Activated CD4-positive, alpha-beta memory T cell treated with anti-CD3 and anti-CD28 coated beads, Interleukin-2, amount 10 ng/mL, durations not matched to agents 7 days and 5 days (primary cell): ENCODE measurements at places on chromosomes 12 and 14.

DNA sequence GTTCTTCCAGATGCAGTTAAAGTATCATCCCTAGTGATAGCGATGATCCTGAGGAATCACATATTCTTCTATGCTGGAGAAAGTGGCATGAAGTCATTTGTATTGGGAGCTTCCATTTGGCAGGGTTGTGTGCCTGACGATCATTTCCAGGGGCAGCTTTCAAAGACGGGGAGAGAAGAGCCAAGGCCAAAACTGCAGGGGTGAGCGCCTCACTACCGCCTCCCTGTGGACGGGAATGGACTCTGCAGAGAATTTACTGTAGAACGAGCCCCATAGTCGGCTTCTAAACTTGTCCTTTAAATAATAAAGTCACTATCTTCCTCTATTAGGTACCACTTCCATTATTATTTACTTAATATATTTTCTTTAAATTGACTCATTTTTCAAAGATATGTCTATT, 555.9 kb upstream of the TMEM132C start:
- H3K4me1 ChIP-seq, result no peaks in the 10 kb centered on the region
- no peak overlapping the region for H3K4me3 ChIP-seq
- no peaks in the 10 kb centered on the region for H3K27me3 ChIP-seq

GRCh38 chr14:94536836-94537235, 24.4 kb upstream of the SERPINA4 start:
- no peaks in the 10 kb centered on the region for H3K4me1 ChIP-seq
- no peak for DNase-seq
- H3K27ac ChIP-seq, result no peak overlapping the region
- H3K36me3 ChIP-seq, result no peaks in the 10 kb centered on the region
- H3K4me3 ChIP-seq, result no peak overlapping the region

DNA sequence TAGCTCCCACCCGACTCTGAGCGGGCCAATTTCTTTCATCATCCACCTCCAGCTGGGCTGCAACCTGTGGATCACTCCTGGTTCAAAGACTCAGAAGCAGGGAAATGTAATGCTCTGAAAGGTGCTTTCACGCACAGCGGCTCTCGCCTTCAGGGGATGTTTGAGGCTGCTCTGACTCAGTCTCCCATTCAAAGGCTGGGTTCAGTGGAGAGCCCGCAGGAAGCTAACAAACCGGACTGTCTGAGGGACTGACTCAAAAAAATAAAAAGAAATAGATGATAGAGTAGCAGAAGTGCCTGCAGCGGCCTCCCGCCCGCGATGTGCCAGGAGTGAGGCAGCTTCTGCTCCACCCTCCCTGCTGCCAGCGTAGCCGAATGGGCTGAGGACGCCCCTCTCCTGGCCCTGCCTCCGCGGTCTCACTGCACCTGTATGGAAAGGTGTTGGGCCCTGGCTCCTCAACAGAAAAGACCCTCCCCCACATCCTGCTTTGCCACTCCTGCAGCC, 98.0 kb downstream of the GCH1 start:
- peaks cover 45% of the 10 kb centered on the region for H3K27me3 ChIP-seq
- no peak for DNase-seq
- peaks cover 3% of the 10 kb centered on the region for H3K4me1 ChIP-seq
- H3K27ac ChIP-seq, result no peak overlapping the region

- DNase-seq, result no peak
- no peaks in the 10 kb centered on the region for H3K36me3 ChIP-seq
- H3K27me3 ChIP-seq, result peaks cover 18% of the 10 kb centered on the region
- H3K27ac ChIP-seq, result no peak overlapping the region
- H3K4me1 ChIP-seq, result peaks cover 12% of the 10 kb centered on the region
These were observed 477.9 kb downstream of the ATP23 start for GRCh38 chr12:58419196-58419760.

- no peaks in the 10 kb centered on the region for H3K36me3 ChIP-seq
- H3K27me3 ChIP-seq, result no peaks in the 10 kb centered on the region
- H3K4me3 ChIP-seq, result no peak overlapping the region
- no peak for DNase-seq
These were observed 36.4 kb downstream of the PPM1H start for GRCh38 chr12:62898526-62898925.

DNA sequence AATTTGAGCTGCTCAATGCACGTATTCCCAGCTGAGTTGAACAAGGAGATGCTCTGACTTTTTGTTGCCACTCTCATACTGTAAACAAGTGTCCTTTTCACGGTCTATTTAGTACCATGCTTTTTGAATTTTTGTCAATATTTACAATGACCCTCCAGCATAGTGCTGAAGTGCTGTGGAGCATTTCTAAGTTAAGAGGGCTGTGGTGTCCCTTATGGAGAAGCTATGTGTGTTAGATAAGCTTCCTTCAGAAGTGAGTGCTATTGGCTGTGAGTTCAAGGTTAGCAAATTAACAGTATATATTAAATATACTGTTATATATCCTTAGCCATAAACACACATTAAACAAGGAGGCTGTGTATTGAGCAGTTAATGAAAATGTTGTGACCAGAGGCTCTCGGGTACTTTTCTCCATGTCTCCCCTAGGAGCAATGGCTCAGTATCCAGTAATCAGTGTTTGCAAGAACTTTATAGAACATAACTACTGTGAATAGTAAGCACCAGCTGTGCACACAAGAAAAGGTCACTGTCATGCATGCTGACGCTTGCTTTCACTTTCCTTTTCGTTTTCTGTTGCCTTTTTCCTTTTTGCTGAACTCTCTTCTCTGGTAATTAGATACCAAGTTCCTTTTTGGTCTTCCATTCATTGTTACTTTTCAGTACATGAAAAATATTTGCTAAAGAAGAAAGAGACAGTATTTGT, 187.2 kb upstream of the NEDD1 start:
- H3K27ac ChIP-seq, result peak overlapping the region; percentile 83
- no peaks in the 10 kb centered on the region for H3K36me3 ChIP-seq
- H3K27me3 ChIP-seq, result no peaks in the 10 kb centered on the region
- H3K4me3 ChIP-seq, result peak overlapping the region; percentile 81
- peaks cover 15% of the 10 kb centered on the region for H3K4me1 ChIP-seq
- DNase-seq, result no peak

DNA sequence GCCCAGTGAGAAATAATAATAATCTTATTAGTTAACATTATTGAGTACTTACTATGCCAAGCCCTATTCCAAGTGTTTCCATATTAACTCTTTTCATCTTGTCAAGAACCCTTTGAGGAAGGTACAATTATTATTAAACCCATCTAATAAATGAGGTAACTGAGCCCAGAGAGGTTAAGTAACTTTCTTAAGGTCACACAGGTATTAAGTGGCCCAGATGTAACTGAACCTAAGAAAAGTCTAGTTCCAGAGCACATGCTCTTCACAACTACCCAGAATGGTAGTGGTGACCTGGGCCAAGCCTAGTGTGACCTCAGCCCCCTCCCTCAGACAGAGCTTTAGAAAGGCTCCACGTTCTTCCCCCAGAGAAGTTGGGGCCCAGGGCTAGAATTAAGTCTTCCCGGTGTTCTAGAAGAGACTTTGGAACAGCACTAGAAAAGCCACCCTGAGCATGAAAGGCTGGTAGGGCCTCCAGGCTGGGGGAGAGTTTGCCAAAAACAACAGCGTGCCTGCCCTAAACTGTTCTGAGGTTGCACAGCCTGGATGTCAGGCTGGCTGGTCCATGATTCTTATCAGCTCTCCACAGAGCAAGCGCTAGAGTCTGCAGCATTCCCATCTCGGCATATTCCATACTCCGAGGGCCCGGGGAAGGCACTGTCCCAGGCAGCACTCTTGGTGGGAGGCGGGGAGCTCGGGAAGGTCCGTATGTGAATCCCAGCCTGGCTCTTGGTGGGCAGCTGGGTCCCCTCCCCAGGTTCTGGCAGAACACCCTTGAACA, 41.3 kb upstream of the CTDSP2 start:
- H3K4me3 ChIP-seq, result no peak overlapping the region
- no peak overlapping the region for H3K27ac ChIP-seq
- peaks cover 10% of the 10 kb centered on the region for H3K27me3 ChIP-seq
- DNase-seq, result no peak
- H3K36me3 ChIP-seq, result peaks cover 3% of the 10 kb centered on the region
- peaks cover 15% of the 10 kb centered on the region for H3K4me1 ChIP-seq

DNA sequence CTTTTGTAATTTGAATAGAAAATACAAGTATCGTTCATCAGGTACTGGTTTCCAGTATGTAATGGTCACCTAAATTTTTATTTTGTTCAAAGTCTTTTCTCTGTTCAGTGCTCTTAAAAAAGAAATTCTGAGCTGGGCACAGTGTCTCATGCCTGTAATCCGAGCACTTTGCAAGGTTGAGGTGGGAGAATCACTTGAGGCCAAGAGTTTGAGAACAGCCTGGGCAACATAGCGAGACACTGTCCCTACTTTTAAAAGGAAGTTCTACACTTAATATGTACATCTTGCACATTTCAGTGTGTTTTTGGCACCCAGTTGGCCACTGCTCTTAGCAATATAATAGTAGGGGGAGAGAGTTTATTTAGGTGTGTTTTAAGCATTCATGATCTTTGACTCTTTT, 27.9 kb downstream of the PCNX1 start:
- H3K27ac ChIP-seq, result peak overlapping the region; percentile 85
- no peaks in the 10 kb centered on the region for H3K27me3 ChIP-seq
- H3K4me3 ChIP-seq, result peak overlapping the region; percentile 55
- H3K4me1 ChIP-seq, result peaks cover 61% of the 10 kb centered on the region
- no peak for DNase-seq

GRCh38 chr14:102333795-102334705, 14.5 kb downstream of the ZNF839 start:
- no peaks in the 10 kb centered on the region for H3K27me3 ChIP-seq
- no peak overlapping the region for H3K27ac ChIP-seq
- DNase-seq, result no peak
- H3K4me1 ChIP-seq, result peaks cover 16% of the 10 kb centered on the region
- H3K4me3 ChIP-seq, result no peak overlapping the region
- peaks cover 31% of the 10 kb centered on the region for H3K36me3 ChIP-seq

GRCh38 chr14:30521899-30522736, 36.8 kb upstream of the G2E3 start:
- H3K4me1 ChIP-seq, result peaks cover 6% of the 10 kb centered on the region
- no peak overlapping the region for H3K27ac ChIP-seq
- no peaks in the 10 kb centered on the region for H3K36me3 ChIP-seq
- no peak for DNase-seq

- H3K4me3 ChIP-seq, result no peak overlapping the region
- H3K27me3 ChIP-seq, result no peaks in the 10 kb centered on the region
- no peak for DNase-seq
- H3K36me3 ChIP-seq, result no peaks in the 10 kb centered on the region
- no peak overlapping the region for H3K27ac ChIP-seq
- H3K4me1 ChIP-seq, result no peaks in the 10 kb centered on the region
These were observed 352.5 kb downstream of the C12orf50 start for GRCh38 chr12:87676731-87677130.

DNA sequence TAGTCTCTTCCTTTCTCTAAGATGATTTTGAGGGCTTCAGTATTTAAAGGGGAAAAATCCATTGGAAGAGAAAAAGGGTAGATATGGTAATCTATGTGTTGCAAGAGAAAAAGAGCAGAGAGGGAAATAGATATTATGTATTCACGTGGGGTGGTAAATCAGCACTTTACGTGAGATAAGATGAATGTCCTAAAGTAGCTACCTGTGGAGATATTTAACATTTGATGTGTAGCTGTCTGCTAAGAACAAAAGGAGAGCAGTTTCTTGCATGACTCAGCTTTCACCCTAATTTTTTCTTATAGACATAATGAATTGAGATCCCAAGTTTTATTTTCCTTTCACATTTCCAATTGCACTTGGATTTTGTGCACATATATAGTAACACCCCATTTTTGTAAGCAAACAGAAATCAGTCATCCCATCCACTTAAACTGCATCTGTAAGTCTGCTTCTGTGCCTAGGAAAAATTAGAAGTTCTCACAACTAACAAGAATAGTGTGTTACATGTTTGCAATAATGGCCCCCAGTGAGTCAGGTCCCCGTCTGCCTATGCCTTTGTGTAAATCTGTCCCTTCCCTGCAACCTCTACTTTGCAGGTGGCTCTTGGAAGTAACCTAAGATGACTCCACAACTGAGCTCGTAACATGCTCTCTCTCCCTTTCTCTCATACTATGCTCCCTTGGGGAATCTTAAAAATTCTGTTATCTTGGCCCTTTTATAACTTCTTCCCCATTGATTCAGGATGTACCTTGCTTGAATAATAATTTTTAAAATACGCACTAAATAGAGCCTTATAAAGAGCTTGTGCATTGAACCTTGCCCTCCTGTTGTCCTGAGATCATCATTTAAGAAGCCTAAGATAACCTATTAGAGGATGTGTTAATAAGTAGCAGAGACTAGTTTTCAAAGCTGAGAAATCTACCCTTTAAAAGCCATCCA, 3.7 kb downstream of the TMTC3 start:
- peaks cover 11% of the 10 kb centered on the region for H3K36me3 ChIP-seq
- no peaks in the 10 kb centered on the region for H3K27me3 ChIP-seq
- no peak for DNase-seq

GRCh38 chr14:81669308-81669707, 135.7 kb upstream of the SEL1L start:
- H3K27me3 ChIP-seq, result no peaks in the 10 kb centered on the region
- no peaks in the 10 kb centered on the region for H3K36me3 ChIP-seq
- no peak for DNase-seq
- no peak overlapping the region for H3K27ac ChIP-seq
- H3K4me1 ChIP-seq, result no peaks in the 10 kb centered on the region

DNA sequence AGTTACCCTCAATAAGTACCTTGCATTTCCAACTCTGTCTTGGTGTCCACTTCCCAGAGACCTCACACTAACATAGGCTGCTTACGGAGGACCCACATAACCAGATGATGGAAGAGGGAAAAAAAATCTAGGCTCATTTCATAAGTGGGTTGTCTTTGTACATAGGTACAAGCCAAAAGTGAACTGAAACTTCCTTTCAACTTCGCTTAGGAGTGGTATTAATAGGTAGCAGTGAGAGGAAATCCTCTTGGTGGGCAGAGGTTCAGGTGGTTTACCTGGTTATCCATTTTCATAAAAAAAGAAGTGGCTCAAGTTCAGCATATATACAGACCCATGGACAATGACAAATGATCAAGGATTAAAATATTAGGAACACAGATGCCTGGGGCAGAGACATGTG, 35.8 kb upstream of the RNU6-7 start:
- no peak overlapping the region for H3K4me3 ChIP-seq
- H3K36me3 ChIP-seq, result peaks cover 2% of the 10 kb centered on the region
- no peak for DNase-seq
- no peak overlapping the region for H3K27ac ChIP-seq

- H3K4me1 ChIP-seq, result peaks cover 17% of the 10 kb centered on the region
- H3K4me3 ChIP-seq, result no peak overlapping the region
- no peak for DNase-seq
- no peak overlapping the region for H3K27ac ChIP-seq
These were observed 33.8 kb upstream of the SMUG1 start for GRCh38 chr12:54222609-54223008.
